HFFc6 (cell line): ENCODE measurements at places on chromosomes 1 and 21.

DNA sequence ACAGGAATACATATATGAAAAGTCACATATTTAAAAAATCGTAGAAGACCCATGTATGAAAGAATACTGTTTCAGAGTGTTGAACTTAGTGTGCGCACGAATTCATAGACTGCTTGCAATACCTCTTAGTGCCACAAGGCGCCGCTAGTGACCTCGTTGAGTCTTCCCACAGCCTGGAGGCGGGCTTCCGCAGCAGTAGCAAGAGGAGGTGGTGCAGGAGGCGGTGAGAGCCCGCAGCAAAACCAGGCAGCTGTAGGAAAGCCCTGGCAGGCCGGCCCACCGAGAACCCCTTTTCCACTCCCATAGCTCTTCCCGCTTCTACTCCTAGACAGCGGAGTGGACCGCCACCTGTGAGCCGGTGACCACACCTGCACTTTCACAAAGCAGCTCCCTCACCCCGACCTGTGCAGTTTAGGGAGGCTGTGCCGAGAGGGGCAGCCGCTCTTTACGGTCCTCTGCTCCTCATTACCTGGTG lies 23.5 kb downstream of the MTARC1 start:
- H3K4me1 ChIP-seq: peaks cover 10% of the 10 kb centered on the region
- H3K27me3 ChIP-seq: no peaks in the 10 kb centered on the region
- no peaks in the 10 kb centered on the region; the same call in 1 of the 2 replicates for H3K36me3 ChIP-seq
- H3K4me3 ChIP-seq: peak overlapping the region; percentile 69; the same call in 1 of the 2 replicates
- no peak overlapping the region for H3K27ac ChIP-seq

DNA sequence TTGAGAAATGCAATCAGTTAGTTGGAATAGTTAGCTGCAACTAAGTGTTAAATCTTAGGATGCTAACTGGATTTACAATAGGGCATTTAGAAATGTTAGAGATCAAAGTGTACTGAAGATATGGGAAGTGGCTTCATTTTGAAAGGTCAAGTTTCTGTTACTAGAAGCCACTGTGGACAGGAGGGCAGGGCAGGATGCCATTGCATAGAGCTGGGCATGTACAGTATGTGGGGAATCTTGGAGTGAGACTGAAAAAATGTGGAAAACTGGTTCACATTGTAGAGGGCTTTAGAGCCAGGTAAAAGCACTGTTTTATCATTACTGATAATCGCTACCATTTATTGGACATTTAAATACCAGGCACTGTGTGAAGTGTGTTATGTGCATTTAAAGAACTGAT lies 31.0 kb downstream of the ARID1A start:
- no peaks in the 10 kb centered on the region; the same call in 1 of the 2 replicates for H3K27me3 ChIP-seq
- H3K4me1 ChIP-seq: peaks cover 94% of the 10 kb centered on the region
- DNase-seq: no peak
- H3K27ac ChIP-seq: no peak overlapping the region

- H3K4me1 ChIP-seq: no peaks in the 10 kb centered on the region
- H3K36me3 ChIP-seq: no peaks in the 10 kb centered on the region
- no peak overlapping the region for H3K4me3 ChIP-seq
- no peak for DNase-seq
Measured at GRCh38 chr21:31612894-31613785, 46.4 kb upstream of the SOD1 start.

DNA sequence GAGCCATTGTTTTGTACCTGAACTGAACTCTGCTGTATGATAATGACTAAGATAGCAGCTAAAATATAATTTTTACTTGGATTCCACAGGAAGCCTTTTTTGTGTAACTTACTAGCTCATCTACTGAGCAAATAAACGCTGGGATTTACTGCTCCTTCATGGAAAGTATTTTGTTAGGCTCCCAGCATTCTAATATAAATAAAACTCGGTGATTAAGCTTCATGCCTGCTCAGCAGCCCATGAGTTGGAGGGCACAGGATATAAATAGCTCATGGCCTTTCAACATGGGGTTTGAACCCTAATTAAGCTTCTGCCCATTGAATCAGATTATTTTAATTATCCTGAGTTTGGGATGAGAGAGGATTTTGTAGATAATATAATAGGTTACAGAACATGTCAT lies 180.0 kb downstream of the PCP4 start:
- H3K4me3 ChIP-seq: peak overlapping the region; percentile 2; the same call in 1 of the 2 replicates
- H3K4me1 ChIP-seq: peaks cover 36% of the 10 kb centered on the region
- H3K27me3 ChIP-seq: no peaks in the 10 kb centered on the region
- no peaks in the 10 kb centered on the region for H3K36me3 ChIP-seq
- no peak for DNase-seq

DNA sequence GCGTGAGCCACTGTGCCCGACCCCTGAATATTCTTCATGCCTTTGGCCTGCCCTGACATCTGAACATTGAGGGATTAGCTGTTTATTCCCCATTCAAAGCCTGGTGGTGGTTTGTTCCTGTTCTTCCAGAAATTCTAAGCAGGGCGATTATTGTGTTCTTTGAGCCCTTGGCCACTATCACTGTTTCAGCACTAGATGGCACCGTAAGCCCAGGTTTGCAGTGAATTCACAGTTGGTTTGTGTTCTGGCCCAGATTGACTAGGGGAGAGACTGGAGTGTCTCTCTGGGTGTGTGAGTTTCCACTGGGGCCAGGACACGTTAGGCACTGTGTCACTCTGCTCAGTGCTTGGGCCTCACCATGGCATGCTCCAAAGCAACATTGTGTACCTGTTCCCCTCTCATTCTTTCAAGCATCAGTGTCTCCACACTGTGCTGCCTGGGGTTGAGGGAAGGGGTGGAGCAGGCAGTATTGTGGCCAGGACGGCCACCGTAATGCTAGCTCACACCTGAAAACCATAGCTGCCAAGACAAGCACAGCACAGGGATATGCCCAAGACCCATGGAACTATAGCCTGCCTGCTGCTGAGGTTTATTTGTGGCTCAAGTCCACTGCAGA lies 52.7 kb downstream of the PKN2 start:
- H3K4me1 ChIP-seq: peaks cover 50% of the 10 kb centered on the region
- no peaks in the 10 kb centered on the region; the same call in 1 of the 2 replicates for H3K36me3 ChIP-seq
- H3K4me3 ChIP-seq: no peak overlapping the region
- no peak overlapping the region for H3K27ac ChIP-seq
- no peaks in the 10 kb centered on the region; the same call in 1 of the 2 replicates for H3K27me3 ChIP-seq

DNA sequence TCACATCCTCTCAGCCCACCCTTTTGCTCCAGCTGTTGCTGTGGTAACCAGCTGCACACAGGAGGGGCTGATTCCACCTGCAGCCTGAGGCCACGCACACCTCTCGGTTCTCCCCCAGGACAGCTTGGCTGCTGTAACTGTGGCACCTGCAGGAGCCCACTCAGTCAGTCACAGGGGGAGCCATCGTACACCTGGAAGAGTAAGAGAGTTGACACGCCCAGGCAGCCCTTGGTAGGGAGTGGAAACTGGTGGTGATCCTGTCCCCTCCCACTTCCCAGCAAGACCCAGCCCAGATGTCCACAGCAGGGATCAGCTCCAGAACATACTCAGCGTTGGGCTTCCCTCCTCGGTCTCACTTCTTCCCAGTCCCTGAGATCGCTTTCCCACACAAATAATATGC lies 32.2 kb upstream of the BACE2 start:
- DNase-seq: no peak
- H3K4me3 ChIP-seq: no peak overlapping the region
- H3K27me3 ChIP-seq: peaks cover 10% of the 10 kb centered on the region
- H3K4me1 ChIP-seq: peaks cover 3% of the 10 kb centered on the region; the same call in 1 of the 2 replicates

DNA sequence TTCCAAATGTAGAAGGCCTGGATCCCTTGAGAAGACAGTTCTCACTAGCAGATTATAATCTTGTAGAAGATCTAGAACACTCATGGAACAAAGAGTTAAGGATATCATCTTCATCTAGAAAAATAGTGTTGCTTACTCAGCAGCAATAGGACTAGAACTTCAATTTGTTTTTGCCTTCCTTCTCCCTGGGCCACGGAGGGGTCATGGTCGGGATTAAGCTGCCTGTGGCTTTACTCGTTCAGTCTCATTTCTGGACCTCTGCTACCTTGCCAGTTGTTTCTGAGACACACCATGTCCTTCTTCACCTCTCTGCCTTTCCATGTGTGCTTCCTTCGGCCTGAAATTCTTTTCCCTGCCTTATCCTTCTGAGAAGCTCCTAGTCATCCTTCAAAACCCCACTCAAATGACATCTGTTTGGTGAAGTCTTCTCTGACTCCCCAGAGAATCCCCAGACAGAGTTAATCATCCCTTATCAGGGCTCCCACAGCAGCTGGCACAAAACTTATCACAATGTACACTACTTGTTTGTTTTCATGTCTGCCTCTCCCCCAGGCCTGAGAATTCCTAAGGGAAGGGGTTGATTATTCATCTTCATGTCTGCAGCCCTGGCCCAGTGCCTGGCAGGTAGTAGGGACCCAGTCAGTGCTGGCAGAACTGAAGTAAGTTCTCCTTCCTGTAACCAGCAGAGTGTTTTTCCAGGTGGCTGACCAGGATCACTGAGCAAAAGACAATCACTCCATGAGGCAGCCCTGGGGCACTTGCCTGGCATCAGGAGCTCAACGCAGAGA lies 15.5 kb upstream of the SNX27 start:
- no peak for DNase-seq
- H3K4me1 ChIP-seq: peaks cover 15% of the 10 kb centered on the region
- H3K27ac ChIP-seq: no peak overlapping the region
- H3K27me3 ChIP-seq: peaks cover 1% of the 10 kb centered on the region; the same call in 1 of the 2 replicates
- H3K4me3 ChIP-seq: no peak overlapping the region

DNA sequence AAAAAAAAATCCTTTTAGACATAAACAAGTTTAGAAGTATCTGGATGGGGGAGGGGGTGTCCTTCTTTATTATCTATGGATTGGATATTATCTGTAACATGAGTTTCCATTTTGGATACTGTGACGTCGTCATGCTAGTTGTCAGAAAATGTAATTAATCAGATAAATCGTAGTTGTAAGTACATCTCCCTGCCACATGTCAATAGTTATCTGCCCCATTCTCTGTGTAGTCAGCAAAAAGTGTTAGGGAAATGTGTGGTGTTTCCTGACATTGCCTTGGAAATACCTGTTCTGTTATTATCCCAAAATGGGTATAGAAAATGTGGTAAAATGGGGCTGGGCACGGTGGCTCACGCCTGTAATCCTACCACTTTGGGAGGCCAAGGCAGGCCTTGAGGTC lies 24.6 kb upstream of the SDE2 start:
- no peak overlapping the region for H3K4me3 ChIP-seq
- no peak overlapping the region for H3K27ac ChIP-seq
- no peaks in the 10 kb centered on the region for H3K36me3 ChIP-seq
- no peak for DNase-seq
- no peaks in the 10 kb centered on the region for H3K4me1 ChIP-seq

DNA sequence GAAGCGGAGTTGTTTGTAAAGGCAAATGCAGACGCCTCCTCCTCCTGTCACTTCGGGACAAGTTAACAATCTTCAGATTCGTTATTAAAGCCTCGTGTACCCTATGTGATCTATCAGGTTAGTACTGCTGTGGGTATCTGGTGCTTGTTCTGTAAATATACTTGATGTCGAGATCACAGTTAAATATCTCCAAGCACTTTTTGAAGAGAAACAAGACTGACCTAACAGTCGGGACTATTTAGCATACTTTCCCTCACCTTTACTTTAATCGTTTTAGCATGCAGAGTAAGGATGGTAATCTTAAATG lies 710 bp downstream of the KLHL20 start:
- peaks cover 14% of the 10 kb centered on the region for H3K36me3 ChIP-seq
- peak overlapping the region; percentile 97 for H3K4me3 ChIP-seq
- H3K27me3 ChIP-seq: peaks cover 7% of the 10 kb centered on the region; the same call in 1 of the 2 replicates
- H3K4me1 ChIP-seq: peaks cover 28% of the 10 kb centered on the region
- no peak for DNase-seq
- peak overlapping the region; percentile 93 for H3K27ac ChIP-seq

DNA sequence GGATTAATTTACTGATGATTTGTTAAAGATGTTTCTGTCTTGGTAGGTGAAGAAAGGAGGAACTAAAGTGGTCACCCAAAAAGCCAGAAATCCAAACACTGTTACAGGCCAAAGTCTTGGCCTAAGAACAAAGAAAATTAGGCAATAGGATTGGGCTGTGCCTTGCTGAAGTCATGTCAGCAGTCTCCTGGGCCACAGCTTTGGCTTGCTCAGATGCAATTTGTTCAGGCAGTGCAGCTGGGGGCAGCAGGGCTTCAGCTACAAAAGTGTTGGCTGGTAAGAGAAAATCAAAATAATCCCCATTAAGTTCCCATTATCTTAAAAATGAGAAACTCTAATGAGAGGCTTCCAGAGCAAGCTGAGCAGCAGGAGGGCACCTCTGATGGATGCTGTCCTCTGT lies 14.0 kb upstream of the RAP1A start:
- H3K4me1 ChIP-seq: peaks cover 40% of the 10 kb centered on the region
- H3K36me3 ChIP-seq: no peaks in the 10 kb centered on the region
- H3K27ac ChIP-seq: peak overlapping the region; percentile 33
- no peak overlapping the region for H3K4me3 ChIP-seq

DNA sequence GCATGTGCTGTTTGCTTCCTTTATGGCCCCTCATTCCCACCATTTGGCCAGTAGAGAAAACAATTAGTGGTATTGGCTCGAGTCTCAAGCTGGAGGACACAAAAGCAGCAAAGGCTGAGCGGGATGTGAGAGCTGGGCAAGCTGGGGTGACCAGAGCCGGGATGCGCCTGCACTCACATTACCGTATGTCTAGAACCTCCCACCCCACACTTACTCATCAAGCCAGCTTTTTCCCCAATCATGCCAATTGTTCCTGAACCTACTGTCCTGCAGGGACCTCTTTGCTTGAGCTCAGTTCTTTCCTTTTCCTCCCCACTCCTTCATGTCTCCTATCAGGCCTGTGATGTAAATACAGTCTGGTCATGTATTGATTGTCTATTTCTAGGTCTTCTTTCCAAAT lies 45.9 kb downstream of the KIRREL1 start:
- H3K4me3 ChIP-seq: peak overlapping the region; percentile 7
- H3K27me3 ChIP-seq: peaks cover 6% of the 10 kb centered on the region; the same call in 1 of the 2 replicates
- peaks cover 74% of the 10 kb centered on the region for H3K4me1 ChIP-seq
- H3K36me3 ChIP-seq: no peaks in the 10 kb centered on the region
- peak overlapping the region; percentile 81 for H3K27ac ChIP-seq

- peak overlapping the region; percentile 96 for H3K27ac ChIP-seq
- H3K4me1 ChIP-seq: peaks cover 55% of the 10 kb centered on the region
- DNase-seq: peak; percentile 90
Measured at GRCh38 chr1:9700340-9700739, 48.8 kb downstream of the PIK3CD start.
